ENCODE measurements at places on chromosomes 1 and 21.

DNA sequence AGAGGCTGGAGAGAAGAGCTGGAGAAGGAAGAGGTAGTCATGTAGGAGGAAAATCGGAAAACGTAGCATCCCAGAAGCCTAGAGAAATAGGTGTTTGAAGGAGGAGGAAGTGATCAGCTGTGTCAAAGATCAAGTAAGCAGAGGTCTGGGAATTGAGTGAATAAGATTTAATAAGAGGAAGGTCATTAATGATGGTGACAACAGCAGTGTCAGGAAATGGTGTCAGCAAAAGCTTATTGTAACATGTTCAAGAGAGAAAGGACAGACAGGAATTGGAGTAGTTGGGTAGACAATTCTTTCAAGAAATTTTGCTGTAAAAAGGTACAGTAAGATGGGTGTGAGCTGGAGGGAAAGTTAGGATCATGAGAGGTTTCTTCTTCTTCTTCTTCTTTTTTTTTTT is 41.6 kb upstream of the SLC6A9 start:
- DNase-seq: no peak

- DNase-seq: no peak
Measured at GRCh38 chr1:53683986-53684740, 54.8 kb downstream of the GLIS1 start.

GRCh38 chr1:226678251-226678650 is 60.8 kb downstream of the ITPKB start:
- no peak for DNase-seq

DNA sequence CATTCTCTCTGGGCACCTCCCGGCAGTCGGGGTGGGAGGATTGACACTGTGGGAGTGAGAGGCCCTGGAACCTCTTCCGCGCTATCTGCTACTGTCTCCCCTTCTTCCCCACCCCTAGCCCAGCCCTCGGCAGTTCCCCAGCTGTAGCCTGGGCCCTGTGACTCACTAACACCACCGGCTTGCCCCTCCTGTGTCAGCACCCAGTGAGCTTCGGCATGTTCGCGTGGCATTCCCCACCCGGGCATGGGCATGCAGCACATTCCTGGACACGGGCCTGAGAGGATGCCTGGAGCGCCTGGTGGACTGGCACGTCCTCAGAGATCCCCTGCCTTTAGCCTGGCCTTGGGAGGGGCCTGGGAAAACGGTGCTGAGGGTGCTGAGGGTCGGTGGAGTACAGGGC is 1.3 kb downstream of the CDK18 start:
- DNase-seq: no peak

DNA sequence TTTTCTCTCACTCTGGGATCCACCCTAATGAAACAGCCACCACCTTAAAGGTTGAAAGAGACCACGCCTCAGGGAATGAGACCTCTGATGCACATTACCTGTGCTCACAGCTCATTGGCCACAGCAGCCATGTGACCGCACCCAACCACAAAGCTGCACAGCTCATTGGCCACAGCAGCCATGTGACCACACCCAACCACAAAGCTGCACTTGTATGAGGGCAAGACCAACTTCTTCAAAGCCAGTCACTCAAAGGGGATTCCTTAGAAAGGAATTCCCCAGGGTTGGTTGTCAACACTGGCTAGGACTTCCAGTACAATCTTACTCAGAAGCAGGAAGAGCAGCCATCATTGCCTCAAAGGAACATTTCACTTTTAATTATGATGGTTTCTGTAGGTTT is 43.6 kb upstream of the PDE9A start:
- DNase-seq: no peak

DNA sequence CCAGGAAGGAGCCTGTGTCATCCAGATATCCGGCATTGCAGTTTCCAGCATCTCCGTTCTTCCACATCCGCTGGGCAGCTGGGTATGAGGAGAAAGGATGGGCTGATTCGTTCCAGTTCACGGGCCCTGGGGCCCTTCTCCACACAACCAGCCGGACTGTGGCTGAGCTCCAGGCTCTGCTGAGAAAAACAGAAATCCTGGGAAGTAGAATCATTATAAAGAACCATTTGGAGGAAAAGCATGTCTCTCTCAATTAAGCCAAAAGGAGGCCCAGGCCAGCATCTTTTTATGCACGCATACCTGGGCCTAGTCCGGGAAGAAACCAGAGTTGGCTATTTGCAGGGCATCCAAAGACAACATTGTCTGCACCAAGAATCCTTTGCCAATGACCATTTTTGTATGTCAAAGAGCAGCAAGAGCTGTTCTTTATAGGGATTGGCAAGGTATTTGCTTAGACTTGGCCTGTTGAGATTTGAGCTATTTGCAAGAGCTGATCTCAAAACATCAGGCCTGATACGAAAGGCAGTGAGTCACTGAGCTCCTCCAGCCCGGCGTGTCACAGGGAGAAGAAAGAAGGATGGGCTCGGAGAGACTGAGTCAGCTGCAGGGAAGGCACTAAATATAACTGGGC is 84.9 kb upstream of the ARHGEF16 start:
- no peak for DNase-seq

GRCh38 chr1:155966750-155967149 is 11.6 kb downstream of the ARHGEF2 start:
- no peak for DNase-seq

GRCh38 chr1:9595156-9595967 is 6.7 kb downstream of the TMEM201 start:
- DNase-seq: no peak

DNA sequence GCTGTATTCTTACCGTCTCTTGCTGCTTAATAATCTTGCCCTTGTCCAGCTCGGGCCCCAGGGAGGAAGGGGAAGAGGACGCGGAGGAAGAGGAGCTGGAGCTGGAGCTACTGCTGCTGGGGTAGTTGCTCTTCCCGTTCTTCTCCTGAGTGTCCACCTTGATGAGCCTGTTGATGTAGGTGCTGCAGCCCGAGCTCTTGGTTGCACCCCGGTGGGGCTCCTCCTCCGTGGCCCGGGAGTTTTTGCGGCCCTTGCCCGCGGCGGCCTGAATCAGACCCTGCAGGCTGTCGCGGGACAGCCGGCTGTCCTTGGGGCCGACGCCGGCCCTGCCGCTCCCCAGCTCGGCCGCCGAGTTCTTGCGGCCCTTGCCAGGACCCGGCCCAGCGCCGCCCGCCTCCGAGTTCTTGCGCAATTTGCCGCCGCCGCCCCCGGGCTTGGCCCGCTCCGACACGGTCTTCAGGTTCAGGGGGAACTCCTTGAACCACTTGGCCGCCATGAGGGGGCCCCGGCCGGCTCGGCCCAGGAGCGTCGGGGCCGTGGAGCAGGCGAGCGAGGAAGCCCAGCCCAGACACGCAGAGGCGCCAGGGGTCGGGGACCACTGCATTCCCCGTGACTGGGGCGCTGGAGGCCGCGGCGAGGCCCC is 475 bp upstream of the TDRD10 start:
- no peak for DNase-seq

Data from NCI-H1436 treated with DMSO at 0.1 percent for 48 hours (cell line).